ENCODE measurements at places on chromosomes 6 and 20.

GRCh38 chr6:147625946-147626345, 117.5 kb downstream of the SAMD5 start:
- DNase-seq: no peak

DNA sequence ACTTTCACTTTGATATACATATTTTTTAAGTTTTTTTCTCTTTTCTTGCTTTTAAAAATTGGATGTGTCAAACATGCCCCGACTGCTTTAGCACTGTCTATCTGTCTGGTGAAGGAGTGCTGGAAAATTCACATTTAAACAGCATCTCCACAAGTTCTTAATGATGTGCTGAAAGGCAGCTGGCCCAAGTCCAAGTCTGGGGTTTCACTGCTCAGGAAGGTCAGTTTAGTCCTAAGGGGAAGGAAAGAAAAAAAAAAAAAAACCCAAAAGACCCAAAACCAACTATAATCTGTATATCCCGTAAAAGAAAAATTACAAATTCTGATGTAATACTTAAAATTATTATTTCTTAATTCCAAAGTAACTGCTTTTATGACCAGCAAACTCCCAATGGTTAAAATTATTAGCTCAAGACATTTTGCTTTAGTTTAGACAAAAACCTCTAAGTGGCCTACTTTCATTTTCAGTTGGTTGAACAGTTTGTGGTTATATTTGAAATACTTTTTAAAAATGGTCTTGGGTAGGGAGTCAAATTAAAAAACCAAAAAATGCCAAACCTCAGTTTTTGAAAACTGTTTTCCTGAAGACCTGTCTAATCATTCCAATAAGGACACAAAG, 79.5 kb upstream of the PREP start:
- DNase-seq: peak; percentile 13

- peak; percentile 39 for DNase-seq
These were observed 24.2 kb downstream of the RBM24 start for GRCh38 chr6:17305219-17306001.

DNA sequence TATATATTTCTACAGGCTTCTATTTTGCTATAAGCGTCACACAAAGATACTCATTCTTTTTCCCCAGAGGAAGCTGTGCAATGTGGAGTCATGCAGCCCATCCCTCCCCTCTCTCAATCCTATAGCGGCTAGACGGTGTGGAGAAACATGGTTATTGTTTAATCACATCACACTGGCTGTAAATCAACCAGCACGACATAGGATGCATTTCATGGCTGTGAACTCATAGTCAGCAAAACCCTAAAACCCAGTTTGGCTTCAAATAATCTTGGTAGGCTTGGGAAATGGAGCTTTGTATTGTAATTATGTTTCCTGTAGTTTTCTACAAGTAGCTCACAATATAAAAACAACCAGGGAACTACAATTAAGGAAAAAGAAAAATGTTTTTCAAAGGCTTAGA, 16.8 kb downstream of the FOXC1 start:
- no peak for DNase-seq
